ENCODE measurements at places on chromosomes 2 and 18.

DNA sequence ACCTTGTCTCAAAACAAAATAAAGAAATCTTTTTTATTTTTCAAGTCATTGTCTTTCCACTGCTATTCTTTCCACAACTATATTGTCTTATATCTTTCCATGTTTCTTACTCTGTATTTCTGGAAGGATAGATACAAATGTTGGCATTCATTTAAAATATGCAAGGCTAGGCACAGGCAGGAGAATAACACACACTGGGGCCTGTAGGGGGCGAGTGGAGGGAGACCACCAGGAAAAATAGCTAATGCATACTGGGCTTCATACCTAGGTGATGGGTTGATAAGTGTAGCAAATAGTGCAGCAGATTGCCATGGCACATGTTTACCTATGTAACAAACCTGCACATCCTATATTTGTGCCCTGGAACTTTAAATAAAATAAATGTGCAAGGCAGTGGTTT is 9.6 kb downstream of the MRPL30 start:
- DNase-seq: no peak

GRCh38 chr2:240962300-240963064 is 35.9 kb upstream of the SNED1 start:
- DNase-seq: no peak

DNA sequence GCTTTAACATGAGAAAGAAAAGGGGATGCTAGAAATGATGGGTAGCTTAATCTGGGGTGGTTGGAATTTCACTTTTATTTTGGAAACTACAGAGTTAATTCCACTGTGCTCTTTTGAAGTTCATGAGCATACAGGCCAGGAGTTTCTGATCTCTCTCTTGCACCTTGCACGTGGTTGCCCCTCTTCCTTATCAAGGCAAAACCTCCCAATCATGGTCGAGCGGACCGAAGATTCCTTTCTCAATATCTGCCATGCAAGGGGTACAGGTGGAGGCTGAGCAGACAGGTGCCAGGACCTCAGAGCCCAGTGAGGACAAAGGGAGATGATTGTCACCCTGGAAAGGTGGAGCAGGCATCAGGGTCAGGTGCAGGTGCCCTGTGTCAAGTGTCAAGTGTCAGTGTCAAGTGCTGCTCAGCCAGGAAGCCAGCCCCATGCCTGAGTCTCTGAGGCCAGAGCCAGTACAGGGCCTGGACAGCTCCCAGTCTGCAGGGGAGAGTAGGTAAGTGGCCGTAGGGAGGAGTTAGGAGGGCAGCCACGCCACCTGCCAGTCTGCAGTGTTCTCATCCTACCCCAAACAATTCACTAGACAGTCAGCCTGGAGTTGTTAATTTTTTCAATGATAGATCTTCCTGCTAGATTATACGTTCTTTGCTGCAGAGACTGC is 42.2 kb downstream of the LPIN1 start:
- no peak for DNase-seq

DNA sequence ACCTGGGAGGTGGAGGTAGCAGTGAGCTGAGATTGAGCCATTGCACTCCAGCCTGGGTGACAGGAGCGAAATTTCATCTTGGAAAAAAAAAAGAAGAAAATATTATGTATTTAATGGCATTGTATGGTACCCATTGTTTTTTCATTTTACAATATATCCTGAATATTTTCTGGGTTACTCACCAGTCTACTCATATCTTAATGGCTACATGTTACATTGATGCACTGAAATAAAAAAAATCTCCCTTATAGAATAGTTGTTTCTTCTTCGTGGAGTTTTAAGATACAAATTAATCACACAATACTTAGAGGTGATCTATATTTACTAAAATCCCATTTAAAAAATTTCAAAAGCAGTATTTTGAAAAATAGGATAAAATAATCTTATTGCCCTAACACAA is 66.3 kb upstream of the XPO1 start:
- DNase-seq: no peak

GRCh38 chr2:11904029-11904428 is 157.6 kb downstream of the LPIN1 start:
- no peak for DNase-seq

- no peak for DNase-seq
These were observed 602.9 kb downstream of the ARHGAP15 start for GRCh38 chr2:143732076-143732475.

DNA sequence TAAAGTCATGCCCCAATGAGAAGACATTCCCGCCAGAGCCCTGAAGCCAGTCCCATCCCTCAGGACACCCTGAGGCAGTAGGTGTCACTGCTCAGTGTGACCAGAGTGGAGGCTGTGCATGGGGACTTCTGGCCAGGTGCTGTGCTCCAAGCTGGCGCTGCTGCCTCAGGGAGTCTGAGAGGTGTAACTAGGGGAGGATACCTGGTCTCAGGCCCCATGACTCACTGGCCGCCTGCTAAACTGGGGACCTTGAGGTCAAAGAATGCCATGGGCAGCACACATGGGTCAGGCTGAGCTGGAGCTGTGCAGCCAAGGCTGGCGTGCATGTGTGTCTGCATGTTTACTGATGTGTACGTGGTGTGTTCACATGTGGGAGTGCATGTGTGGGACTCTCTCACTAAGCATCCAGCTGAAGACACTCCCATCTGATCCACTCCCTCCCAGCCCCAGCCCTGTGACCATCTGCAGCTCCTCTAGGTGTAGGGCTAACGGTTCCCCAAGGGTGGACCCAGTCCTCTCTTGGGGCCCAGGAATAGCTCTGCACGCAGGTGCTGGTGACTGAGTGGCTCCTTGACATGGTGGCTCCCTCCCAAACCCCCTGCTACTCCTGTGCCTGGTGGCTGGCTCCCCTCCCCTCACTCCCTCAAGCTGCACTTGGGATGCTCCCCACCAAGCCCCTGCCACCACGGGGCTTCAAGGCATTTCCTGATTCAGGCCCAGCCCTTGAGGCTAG is 16.5 kb downstream of the HS6ST1 start:
- no peak for DNase-seq

GRCh38 chr2:36951027-36951518 is 15.3 kb downstream of the STRN start:
- DNase-seq: no peak

DNA sequence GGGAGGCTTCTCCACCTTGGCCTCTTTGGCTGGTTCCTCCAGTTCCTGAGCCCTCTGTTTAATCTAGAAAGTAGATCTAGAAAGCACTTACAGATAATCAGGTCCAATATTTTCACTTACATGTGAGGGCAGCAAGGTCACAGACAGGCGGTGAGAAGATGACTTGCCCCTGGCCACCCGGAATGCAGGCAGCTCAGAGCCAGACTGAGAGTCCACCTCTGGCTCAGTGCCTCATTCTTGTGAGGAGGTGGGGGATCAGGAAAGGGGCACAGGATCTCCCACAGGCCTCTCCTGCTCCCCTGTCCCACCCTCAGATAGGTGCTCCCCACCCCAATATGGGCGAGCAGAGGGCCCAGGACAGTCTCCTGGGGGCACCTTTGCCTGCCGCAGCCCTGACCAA is 5.8 kb downstream of the WNT6 start:
- no peak for DNase-seq

Measured in activated T-cell treated with anti-CD3 and anti-CD28 coated beads, Interleukin-2, amount 50 U/mL, for 4 hours (primary cell).